A549 treated with Mapracorat at 1 μM for 4 hours (cell line): ENCODE measurements at places on chromosomes 1 and 21. TPM values are rescaled to one million over a fixed set of nuclear protein-coding genes. Genes with fewer than 3 reads are reported as not detected.

Gene OR10Z1
- total RNA-seq: not detected in 5 replicates

Gene RNU1-3
- total RNA-seq: not detected in 5 replicates

Gene IGFN1
- total RNA-seq: 0.41 to 0.71 TPM (median 0.56 TPM) in 5 replicates

Gene INSRR
- total RNA-seq: not detected in 5 replicates

Gene DYNLT5
- not detected in 5 replicates for total RNA-seq

Gene NKAIN1
- 0.92 to 1.4 TPM (median 1.1 TPM) in 5 replicates for total RNA-seq

Gene RHOU
- 7.3 to 10.1 TPM (median 9.5 TPM) in 5 replicates for total RNA-seq

Gene VCAM1
- 0.04 to 0.09 TPM (median 0.08 TPM) in 4 of 5 replicates, not detected in the other for total RNA-seq

Gene CFHR2
- not detected in 5 replicates for total RNA-seq

Gene C1orf210
- total RNA-seq: not detected in 5 replicates

Gene LCE2A
- total RNA-seq: not detected in 5 replicates

Gene HSPA6
- total RNA-seq: 1.3 to 8.3 TPM (median 1.7 TPM) in 5 replicates

Gene TNFAIP8L2
- total RNA-seq: not detected in 5 replicates

Gene JAM2
- total RNA-seq: not detected in 5 replicates

Gene NBPF12
- total RNA-seq: 5.6 to 6.6 TPM (median 6.2 TPM) in 5 replicates

Gene CA14
- total RNA-seq: not detected in 5 replicates

Gene PRKCZ
- total RNA-seq: 7.4 to 10.0 TPM (median 9.6 TPM) in 5 replicates

Gene NBPF6
- total RNA-seq: 0.15 TPM in 1 of 5 replicates, not detected in the others

Gene UBXN11
- total RNA-seq: 11.8 to 18.4 TPM (median 15.9 TPM) in 5 replicates

Gene DNAJC6
- total RNA-seq: 5.6 to 8.7 TPM (median 6.6 TPM) in 5 replicates

Gene ATP1A4
- total RNA-seq: not detected in 5 replicates

Gene CFAP141
- not detected in 5 replicates for total RNA-seq

Gene SPRR1A
- total RNA-seq: not detected in 5 replicates

Gene SMG7
- 31.2 to 38.5 TPM (median 33.3 TPM) in 5 replicates for total RNA-seq

Gene KRTAP23-1
- not detected in 5 replicates for total RNA-seq
